ENCODE measurements at places on chromosomes 3 and 15.

DNA sequence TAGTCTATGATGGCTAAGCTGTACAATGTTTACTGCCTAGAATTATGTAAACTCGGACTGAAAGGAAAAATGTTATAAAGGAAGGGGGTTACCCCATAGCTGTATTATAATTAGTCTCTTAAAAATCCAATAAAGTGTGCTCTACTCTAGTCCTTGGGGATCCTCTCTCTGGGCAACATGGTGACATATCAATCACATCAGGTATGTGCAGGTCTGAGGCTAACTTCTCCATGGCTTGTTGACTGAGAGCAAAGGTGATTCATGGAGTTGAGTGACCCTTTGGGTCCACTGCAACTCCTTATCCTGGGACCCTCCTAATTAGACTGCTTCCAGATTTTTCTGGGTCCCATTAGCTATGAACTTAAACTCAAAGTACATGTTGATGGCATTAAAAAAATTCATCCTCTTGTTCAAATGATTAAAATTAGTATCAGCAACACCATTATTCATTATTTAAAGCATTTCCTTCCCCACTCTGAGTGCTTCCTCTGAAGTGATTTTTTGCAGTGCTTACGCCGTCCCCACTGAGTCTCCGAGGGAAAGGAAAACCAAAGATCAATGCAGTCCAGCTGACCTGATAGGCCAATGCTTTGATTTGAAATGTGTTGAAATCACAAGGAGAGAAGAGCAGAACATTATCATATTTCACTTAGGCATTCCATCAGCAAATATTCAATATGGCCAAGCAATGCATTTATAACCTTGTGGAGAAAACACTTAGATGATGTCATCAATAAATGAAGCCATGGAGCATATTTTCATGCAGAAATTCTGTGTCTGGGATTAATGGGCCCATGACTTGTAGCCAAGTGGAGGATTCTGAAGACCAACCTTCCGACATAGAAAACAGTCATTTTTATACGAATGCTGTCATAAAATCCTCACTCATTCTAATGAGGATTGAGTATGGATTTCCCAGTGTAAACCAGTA lies 161.7 kb upstream of the CRBN start:
- DNase-seq, result no peak

DNA sequence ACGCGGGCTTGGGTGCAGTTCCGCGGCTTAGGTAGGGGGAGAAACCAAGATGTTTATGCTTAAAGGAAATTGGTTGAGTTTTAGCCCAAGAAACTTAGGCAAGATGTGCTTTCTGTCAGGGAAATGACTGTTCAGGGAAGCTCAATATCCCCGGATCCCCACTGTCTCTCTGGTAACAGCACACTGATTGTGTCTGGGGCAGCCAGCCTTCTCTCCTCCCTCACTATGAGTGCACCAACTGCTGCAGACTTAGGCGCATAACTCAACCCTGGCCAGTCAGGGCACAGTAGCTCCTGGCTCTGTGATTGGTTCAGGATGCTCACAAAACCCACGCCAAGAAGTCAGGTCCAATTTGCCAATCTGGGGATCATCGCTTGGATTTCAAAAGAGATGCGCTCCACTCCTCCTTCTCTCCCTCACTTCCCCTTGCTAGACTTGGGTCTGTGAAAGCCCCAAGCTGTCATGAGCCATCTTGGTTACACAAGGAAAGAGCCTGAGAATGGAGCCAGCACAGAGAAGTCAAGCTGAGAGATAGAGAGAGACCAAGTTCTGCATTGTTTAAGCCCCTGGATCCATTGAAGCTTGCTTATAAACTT lies 42.5 kb upstream of the CACNA2D3 start:
- DNase-seq, result no peak

DNA sequence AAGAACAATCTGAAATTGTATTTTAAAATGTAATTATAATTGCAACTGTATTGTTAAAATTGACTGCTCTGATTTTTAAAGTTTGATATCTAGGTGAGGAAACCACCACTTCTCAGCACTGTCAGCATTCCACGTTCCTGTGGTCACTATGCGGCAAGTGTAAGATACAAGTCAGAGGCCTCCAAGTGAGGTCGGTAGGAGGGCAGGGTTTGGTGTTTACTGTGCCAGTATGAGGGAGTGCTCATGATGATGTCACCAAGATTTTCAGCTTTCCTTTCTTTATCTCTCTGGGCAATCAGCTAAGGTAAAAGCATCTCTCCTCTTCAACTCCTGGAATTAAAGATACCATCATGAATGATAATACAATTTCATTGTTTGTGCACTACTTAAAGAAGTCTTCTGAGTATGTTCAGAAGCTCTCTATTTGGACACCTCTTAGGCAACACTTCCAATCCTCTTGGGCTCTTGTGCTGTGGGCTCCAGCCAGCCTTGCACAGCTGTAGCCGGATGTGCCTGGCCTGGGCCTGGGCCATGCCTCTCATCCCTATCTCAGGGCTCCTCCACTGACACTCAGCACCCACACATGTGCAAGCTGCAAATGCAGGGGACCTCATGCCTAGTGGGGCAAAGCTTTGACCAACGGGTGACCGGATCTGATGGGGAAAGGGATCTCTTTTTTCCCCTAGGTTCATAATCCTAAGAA lies 42.9 kb downstream of the CCR3 start:
- DNase-seq, result no peak

DNA sequence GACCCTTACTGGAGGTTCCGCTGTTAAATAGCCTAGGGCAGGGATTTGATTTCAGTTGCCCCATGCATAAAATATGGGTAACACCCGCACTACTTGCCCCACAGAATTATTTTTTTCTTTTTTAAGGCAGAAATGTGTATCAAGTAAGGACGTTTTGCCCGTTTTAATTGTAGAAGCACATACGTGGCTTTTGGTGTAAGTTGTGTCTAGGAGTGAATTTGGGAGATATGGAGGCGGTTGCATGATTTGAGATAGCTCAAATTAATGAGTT lies 636 bp upstream of the LRRC58 start:
- DNase-seq, result peak; percentile 32

DNA sequence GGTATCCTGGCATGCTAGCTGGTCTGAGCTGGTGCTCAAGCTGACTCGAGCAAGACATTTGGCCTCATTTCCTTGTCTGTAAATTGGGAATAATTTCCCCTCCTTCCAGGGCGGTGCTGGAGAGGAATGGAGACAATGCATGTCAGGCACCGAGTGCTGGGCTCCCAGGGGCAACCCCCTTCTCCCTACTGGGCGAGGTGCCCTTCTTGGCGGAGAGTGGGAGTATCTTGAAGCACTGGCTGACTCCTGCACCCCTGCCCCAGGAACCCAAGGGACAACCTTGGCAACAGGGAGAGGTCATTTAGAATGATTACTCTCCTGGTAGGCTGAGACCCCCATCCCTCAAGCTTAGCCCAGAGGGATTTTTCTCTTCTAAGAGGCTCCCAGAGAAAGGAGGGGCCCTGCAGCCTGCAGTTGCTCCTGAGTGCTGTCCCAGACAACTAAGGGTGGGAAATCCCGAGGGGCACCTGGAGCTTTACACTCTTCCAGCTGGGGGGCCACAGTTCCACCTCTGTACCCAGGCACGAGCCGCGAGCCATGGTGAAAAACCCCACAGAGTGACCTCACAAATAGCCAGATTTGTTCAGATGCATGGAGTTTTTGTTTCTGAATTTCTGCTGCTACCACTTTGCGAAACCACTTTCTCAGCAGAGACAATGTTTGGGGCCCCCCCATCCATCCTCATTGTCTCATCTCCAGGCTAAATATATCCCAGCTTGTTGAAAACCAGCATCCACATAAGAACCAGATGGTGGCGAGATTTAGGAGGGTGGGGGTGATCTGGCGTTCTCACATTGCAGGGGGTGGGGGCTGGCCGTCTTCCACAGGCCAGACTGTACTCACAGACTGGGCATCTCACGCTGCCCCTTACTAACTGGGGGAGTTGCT lies 44.8 kb downstream of the ABTB1 start:
- DNase-seq, result no peak

Measured in hematopoietic multipotent progenitor cell treated with erythropoietin and hydrocortisone succinate and interleukin-3 and kit ligand, for 15 days (in vitro differentiated cells).